ENCODE measurements at places on chromosomes 5 and 9.

DNA sequence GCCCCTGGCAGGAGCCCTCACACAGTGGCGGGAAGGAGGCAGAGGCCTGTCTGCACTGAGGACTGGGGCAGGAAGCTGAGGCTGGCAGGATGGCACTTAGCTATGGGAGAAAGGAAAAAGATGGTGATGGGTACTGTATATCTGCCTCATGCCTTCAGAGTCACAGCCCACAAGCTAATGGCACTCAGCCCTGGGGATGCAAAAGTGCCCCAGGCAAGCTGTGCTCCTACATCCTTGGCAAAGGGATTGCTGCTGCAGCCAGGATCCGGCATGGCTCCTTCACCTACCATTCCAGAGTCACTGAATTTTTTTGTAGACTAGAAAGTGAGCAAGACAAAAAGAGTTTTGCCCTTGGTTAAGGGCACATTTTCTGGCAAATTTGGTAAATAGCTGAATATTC is 8.7 kb downstream of the ACSL6 start:
- no peak for DNase-seq

- DNase-seq: no peak
Measured at GRCh38 chr9:85740787-85741094, 1.0 kb downstream of the AGTPBP1 start.

GRCh38 chr5:14595189-14595588 is 13.6 kb downstream of the OTULINL start:
- peak; percentile 65 for DNase-seq

DNA sequence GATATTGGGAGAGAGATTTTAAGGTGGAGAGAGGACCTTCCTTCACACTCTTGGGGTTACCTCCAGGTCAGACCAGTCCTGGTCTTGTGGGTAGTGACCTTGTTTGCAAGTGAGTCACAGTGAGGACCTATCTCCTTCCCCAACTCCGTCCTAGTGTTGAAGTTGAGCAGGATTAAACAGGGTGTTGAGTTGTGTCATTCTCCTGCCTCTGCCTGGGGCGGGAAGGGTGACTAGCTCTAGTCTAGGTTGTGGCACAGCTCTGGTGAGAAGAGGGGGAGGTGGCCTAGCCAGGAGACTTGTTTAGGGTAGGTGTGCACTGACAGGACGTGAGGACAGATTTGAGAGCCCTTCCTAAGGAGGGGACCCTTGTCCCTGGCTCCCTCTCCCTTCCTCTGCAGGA is 119.6 kb upstream of the PITX1 start:
- DNase-seq: no peak

DNA sequence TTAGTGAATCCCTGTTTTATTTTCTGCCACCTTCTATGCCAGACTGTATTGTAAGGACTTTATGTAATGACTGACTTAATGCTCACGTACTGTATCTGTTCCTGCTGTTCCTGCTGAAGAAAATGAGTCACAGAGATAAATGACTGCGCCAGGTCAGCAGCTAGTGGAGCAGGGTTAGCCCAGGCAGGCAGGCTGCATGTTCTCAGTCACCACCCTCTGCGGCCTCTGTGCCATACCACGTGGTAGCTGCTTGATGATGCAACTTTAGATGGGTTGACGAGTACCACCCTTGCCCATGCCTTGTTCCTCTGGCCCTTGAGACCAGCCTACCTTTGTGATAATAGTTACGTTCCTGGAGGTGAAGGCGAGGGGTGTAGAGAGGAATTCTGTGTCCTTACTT is 161.9 kb downstream of the TRIO start:
- no peak for DNase-seq

DNA sequence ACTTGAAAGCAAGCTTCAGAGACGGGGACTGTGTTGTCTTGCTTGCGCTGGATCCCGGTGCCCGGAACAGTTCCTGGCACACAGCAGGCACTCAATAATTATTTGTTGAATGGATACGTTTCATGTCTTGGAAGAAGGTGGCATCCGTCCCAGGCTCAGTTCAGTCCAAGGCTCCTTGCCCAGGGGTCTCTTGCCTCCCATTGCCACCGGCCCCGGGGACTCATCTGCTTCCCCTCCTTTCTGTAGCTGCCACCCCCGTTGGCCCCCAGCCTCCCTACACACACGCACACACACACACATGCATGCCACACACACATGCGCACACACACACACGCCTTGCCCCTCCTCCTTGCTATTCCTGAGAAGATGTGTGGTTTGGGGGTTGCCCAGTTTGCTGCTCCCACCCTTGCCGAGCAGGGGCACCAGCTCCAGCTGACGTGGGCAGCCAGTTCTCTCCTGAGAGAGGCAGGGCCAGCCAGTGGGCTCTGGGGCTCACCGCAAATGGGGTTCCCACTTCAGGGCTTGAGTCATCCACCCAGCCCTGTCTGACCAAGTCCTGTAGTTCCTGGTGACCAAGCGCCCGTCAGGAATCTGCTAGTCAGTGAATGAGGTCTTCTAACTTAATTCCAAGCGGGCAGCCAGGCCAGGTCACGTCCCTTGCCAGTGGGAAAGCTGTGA is 41.8 kb downstream of the HK3 start:
- no peak for DNase-seq

- DNase-seq: no peak
Measured at GRCh38 chr9:111035543-111036428, 2.5 kb downstream of the LPAR1 start.

DNA sequence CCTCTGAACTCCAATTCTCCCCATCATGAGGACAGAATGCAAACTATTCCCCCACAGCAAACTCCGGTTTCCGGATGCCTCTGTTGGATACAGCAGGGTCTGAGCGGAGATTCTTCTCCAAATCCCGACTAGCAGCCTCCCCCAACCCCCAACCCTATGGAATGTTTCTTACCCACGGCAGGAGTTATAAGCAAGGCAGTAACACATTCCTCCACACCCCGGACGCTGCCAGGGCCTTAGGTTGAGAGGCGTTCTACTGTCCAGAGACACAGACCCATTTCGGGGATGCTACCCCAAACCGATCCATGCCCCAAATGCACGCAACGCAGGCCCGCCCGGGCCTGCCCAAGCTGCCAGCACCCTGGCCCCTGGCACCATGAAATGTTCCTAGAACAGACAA is 85.6 kb upstream of the LMX1B start:
- no peak for DNase-seq

DNA sequence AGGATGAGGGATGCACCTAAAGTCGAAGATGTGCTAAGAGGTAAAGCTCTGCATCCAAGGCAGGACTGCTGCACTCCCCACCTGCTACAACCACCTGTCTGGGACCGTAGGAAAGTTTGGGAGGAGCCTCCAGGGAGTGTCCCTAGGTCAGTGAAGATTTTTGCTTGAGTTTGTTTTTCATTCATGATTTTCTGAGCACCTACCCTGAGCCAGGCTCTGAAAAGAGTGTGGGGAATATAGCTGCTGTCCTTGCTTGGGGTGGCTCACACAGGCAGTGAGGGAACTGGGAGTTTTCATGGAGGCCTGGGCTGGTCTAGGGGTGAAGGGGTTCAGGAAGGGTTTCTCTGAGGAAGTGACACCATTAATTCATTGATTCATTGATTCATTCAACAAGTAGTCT is 48.9 kb downstream of the SAR1B start:
- no peak for DNase-seq

GRCh38 chr9:38026021-38026809 is 42.8 kb downstream of the SHB start:
- no peak for DNase-seq

DNA sequence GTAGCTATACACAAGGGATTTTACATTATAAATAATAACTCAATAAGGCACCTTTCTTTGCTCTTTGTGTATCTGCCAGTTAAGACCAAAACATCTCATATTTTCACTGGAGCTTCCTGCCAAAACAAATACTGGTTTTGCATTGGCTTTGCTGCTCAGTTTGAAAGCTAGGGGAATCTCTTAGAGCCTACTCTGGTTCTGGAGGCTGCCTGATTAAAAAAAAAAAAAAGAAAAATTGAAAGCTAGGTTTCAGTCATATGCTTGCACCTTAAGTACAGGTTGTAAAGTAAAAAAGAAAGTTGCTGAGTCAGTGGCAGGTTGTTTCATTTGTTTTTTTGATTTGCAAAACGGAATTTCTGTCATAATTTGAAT is 2.3 kb downstream of the DENND4C start:
- peak; percentile 17 for DNase-seq

GRCh38 chr5:181281984-181282316 is 21.0 kb upstream of the TRIM52 start:
- DNase-seq: no peak

GRCh38 chr9:12730198-12730597 is 37.0 kb downstream of the TYRP1 start:
- no peak for DNase-seq

- no peak for DNase-seq
Measured at GRCh38 chr9:110996436-110997220, 41.6 kb downstream of the LPAR1 start.

GRCh38 chr5:36613771-36614656 is 7.6 kb downstream of the SLC1A3 start:
- DNase-seq: no peak

GRCh38 chr5:4905674-4906520 is 234.2 kb upstream of the ADAMTS16 start:
- no peak for DNase-seq

GRCh38 chr5:121630402-121630801 is 221.3 kb upstream of the FTMT start:
- no peak for DNase-seq

DNA sequence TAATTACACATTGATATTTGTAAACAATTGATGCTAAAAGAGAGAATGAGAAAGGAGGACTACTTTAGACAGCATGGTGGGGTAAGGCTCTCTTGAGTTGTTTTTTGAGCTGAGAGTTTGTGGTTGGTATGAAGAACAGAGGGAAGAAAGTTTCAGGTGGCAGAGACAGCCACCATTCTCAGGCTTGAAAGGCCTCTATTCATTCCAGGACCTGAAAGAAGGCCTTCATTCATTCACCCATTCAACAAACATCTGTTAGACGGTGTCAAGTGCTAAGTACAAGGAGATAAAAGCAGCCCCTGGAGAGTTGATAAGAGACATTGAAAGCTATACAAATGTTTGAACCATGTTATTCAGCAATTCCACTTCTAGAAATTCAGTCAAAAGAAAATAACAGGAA is 21.7 kb upstream of the ADAM19 start:
- no peak for DNase-seq

DNA sequence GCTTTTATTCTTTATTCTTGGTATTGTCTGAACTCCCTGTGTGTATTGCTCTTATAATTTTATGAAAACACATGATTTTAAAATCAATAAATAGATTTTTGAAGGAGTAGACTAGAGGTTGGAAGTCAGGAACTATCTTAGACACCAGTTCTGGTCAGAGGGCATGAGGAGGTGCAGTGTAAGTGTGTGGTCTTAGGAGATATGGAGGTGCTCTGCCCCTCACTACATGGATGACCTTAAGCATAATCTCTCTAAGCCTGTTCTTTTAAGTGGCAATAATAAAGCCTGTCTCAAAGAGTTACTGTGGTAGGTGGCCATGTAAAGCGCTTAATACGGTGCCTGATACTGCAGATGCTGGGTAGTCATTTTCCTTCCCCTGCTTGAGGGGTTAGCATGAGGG is 34.0 kb downstream of the RPS23 start:
- DNase-seq: no peak

GRCh38 chr5:159459951-159460538 is 129.8 kb upstream of the IL12B start:
- DNase-seq: no peak

DNA sequence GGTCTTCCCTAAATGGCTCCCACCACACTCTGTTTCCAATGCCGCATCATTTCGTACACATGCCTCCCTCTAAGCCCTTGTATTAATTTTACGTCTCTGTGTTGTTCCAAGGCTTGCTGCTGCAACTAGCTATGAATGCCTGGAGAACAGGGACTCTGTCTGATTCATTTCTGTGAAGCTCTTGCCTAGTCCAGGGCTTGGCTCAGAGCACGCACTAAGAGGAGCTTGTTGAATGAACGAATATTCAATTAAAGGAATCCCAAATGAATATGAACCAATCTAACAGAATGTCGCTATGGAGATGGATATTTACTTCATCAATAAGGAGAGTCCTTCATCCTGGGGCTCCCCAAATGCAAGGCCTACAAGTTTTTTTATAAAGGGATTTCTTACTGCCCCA is 55.3 kb downstream of the TGFBR1 start:
- DNase-seq: no peak

DNA sequence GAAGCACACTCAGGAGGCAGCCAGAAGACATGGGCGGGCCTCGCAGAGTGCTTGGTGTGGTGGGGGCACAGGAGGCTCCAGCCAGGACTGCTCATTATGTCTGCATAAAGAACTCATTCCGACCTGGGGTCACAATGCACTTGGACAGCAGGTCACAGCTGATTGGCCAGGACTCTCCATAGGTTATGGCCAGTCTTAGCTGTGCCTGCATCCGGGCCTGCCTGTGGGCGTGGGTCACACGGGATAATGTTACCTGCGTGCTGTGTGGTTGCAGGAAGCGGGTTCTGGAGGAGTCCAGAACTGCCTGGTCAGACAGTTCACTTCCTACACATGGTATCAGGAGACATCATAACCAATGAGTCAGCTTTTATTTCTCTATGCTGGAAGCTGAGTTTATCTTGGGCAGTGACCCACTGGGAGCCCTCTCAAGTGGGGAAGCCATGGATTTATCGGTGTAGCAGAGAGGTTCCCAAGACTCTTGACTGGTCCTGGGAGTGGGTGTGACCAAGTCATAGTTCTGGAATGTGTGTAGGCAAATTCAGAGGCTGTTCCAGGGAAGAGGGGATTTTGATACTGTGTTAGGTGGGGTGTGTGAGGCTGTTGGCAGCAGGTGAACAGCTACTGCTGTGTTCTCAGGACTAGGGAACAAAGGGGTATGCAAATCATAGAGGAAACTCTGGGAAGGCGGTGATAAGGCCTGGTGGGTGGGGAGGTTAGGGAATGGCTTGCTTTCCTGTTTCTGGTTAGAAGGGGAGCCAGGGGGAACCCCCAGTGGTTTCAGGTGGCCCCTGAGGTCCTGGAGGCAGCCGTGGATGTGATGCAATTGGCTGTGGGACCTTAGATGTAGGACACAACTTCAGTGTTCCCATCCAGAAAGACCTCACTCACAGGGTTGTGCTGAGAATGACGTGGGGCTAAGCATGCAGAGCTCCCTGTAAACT is 51.3 kb downstream of the ARHGEF37 start:
- no peak for DNase-seq

DNA sequence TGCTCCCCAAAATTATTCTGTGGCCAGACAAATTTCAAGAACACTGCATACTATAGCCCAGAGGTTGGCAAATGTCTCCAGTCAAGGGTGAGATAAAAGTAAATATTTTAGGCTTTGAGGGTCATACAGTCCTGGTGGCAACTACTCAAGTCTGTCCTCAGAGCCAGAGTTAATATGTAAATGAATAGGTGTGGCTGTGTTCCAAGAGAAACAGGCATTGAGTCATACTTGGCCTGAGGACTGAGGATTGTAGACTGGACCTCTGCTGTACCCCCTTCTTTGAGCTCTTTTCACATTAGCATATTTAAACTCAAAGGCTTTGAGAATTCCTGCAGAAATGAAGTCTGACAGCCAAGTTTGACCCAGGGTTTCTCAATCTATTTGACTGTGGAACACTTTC is 129.2 kb upstream of the PTCH1 start:
- no peak for DNase-seq
